IMR-90 (cell line): ENCODE measurements at places on chromosomes 7 and 10.

DNA sequence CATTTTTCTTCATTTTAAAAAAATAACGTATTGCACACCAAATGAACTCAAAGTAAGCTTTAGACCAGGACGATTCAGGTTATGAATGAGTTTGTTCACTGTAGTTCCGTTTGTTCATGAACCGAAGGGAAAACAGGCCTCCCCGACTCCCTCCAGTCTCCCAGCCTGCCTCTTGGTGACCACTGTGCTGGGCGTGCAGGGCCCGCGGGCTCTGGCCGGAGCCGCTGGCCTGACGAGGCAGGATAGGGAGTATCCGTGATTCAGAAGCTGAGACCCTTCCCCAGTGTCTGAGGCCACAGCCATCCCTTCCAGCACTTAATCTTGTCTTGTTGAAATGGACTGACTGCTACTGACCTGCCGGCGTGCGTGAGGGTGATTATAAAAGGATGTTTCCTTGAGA is 30.8 kb upstream of the SH2B2 start:
- DNase-seq = no peak

GRCh38 chr10:44859546-44860285 is 51.4 kb upstream of the TMEM72 start:
- no peak for DNase-seq

GRCh38 chr7:2209146-2209960 is 23.4 kb downstream of the MAD1L1 start:
- peak; percentile 68 for DNase-seq

DNA sequence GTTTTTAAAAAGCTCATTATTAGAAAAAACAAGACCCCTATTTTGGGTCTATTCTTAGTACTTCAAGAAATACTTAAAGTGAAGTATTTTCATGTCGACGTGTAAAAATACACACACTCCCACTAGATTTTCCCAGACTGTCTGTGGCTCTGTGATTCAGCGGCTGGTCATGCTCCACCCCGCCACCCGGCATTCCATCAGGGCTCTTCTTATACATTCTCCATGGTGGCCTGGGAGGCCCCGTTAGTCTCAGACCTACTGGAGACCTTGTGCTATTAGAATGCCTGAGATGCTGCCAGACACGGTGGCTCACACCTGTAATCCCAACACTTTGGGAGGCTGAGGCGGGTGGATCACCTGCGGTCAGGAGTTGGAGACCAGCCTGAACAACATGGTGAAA is 13.1 kb downstream of the TECPR1 start:
- DNase-seq = peak; percentile 33
